Activated naive CD8-positive, alpha-beta T cell treated with anti-CD3 and anti-CD28 coated beads, Interleukin-2, amount 50 U/mL, for 16 hours (primary cell): ENCODE measurements at places on chromosomes 6 and 20.
A peak's percentile ranks its signal among the peaks of the same experiment; 100 is the strongest.

DNA sequence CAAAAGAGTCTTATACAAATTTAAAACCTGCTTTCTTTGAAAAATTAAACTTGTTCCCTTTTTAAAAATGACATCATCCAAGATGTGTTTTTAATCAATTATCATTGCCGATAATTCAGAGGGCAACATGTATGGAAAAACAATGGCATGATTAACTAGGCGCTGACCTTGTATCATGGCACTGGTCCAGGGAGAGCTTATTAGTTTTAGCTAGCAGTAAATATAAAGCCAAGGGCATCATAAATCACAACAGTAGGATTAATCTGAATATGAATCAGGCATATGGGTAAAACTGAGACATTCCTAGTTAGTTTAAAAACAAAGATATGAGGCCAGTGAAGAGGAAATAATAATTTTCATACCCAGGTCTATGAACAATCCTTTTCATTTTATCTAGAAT is 374.0 kb downstream of the HDGFL1 start:
- no peak for DNase-seq

GRCh38 chr6:9761220-9761619 is 653.7 kb downstream of the TFAP2A start:
- no peak for DNase-seq

DNA sequence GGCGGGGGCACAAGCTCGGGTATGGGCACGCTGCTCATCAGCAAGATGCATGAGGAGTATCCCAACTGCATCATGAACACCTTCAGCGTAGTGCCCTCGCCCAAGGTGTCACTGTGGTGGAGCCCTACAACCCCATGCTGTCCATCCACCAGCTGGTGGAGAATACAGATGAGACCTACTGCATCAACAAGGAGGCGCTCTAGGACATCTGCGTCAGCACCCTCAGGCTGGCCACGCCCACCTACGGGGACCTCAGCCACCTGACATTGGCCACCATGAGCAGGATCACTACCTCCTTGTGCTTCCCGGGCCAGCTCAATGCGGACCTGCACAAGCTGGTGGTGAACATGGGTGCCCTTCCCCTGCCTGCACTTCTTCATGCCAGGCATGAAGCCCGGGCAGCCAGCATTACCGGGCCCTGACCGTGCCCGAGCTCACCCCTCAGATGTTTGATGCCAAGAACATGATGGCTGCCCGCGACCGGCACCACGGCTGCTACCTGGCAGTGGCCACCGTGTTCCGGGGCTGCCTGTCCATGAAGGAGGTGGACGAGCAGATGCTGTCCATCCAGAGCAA is 12.8 kb downstream of the GABRR2 start:
- no peak for DNase-seq

DNA sequence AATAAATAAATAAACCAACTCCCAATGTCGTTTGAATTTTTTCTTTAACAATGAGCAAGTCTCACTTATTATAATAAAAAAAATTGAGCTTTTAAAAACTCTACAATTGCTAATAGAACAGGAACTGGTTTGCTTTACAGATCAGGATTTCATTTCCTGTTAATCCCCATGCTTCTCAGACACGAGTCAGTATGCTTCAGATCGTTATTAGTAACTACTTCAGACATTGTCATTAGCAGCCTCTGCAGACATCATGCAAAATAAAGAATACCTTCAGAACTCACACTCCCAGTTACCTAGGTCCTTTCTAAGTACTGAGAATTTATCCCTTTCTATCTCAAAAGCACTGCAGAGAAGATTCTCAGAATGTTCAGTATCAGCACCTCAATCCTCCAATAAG is 10.0 kb upstream of the FAM210B start:
- DNase-seq, result no peak

- no peak for DNase-seq
Measured at GRCh38 chr6:6843057-6843627, 254.6 kb downstream of the LY86 start.

DNA sequence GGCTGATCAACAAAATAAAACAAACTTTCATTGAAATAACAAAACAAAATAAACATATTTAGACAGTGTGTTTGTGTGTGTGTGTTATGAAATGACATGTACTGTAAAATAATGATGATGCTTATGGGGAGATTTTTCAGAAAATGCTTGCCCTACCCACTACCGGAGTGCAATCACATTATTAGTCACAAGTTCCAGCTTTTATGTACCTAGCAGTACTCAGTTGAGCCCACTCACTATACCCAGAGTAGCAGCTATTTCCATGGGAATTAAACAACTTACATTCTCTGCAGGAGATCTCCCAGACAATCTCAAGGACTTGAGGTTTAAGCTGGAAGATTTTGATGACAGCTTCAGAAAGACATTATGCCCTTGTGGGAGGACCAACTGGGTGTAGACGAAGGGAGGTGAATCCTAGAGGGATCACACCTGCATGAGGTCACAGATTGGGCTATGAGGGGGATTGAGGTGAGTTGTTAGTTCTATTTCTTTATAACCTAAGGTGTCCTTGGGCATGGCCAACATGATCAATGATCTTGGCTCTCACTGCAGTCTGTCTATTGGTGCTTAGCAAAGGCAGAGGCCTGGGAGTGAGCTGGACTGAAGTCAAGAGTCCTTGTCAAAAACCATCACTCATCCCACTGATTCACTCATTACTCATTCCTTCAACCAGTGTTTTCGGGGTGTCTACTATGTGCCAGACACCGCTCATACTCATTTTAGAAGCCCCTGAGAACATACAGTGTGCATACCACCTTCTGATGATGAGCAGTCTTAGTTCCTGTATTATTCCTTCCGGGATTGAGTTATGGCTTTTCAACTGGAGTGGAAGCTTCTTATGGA is 6.7 kb upstream of the CLIC5 start:
- no peak for DNase-seq

DNA sequence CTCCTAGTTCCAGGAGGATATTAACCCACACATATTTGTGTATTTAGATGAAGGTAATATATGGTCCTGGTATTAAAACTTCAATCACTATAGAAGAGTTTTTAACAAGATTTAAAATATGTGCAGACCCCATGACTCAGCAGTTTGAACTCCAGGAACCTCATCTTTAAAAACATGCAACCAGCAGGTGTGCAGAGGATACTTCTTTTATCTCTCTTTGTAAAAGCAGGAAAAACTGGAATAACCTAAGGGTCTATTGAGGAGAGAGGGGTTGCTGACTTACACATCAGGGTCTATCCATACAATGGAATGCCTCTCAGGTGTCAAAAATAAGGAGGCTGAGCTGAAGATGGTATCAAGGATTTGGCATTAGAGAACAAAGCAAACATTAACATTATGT is 36.9 kb upstream of the TFAP2C start:
- no peak for DNase-seq

GRCh38 chr6:169266746-169267591 is 13.3 kb upstream of the THBS2 start:
- DNase-seq, result no peak

DNA sequence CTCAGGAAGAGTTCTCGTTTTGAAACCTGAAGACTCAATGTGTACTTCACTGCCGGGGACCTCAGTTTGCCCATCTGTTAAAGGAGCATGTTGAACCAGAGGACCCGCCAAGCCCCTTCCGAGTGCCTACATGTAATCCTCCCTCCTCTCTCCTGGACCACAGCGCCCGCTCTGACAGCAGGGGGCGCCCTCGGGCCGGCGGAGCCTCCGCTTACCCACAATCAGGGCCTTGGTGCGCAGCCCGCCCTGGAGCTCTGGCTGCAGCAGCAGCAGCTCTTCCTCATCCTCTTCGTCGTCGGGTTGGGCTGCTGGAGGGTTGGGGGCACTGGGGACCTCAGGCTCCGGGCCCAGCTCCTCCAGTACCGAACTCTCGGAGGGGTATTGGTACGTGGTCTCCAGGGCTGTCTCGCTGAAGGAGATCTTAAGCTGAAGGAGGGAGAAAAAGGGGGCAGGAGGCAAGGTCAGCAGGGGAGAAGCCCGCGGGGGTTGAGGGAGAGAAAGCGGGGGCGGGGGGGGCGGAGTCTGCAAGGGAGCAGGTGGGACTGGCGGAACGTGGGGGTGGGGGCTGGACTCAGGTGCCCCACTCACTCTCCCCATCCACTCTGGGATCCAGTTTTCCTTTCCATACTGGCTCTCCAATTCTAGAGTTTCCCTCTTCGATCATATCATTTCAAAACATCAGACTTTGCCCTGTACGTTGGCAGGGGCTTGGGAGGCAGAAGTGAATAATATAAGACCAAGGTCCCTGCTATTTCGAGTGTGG is 6.3 kb upstream of the DHX16 start:
- DNase-seq, result peak; percentile 81

- no peak for DNase-seq
Measured at GRCh38 chr6:34593701-34594100, 37.6 kb upstream of the SPDEF start.

DNA sequence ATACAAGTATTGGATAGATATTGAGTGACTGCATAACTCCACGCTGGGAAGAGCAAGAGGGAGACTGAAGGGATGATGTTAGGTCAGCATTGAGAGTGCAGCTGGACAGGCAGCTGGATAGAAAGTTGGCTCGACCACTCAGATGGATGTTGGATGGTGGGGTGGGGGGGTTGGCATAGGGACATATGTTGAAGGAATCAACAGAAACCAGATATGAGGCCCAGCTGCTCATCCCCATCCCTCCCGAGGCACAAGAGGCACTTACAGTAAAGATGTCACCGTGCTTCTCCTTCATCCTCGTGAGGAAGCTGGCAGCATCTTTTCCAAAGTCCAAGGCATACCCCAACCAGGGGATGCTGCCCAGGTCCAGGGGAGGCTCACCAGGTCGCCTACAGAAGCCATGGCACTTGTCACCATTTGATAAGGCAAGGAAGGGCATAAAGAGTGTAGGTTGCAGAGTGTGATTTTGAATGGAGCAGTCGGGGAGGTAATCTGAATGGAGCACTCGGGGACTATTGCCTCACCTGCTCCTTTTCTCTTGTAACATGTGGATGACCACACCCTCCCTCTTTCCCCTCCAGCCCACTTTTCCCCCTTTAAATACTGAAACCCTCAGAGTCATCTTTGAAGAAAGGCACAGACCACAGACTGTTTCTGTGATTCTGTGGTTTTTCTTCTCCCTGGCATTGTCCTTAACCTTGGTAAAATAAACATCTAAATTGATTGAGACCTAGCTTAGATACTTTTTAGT is 18.0 kb downstream of the PTGIS start:
- no peak for DNase-seq

GRCh38 chr6:66638099-66638498 is 931.1 kb upstream of the EYS start:
- no peak for DNase-seq

GRCh38 chr6:75202676-75203131 is 3.1 kb downstream of the COL12A1 start:
- DNase-seq, result no peak

DNA sequence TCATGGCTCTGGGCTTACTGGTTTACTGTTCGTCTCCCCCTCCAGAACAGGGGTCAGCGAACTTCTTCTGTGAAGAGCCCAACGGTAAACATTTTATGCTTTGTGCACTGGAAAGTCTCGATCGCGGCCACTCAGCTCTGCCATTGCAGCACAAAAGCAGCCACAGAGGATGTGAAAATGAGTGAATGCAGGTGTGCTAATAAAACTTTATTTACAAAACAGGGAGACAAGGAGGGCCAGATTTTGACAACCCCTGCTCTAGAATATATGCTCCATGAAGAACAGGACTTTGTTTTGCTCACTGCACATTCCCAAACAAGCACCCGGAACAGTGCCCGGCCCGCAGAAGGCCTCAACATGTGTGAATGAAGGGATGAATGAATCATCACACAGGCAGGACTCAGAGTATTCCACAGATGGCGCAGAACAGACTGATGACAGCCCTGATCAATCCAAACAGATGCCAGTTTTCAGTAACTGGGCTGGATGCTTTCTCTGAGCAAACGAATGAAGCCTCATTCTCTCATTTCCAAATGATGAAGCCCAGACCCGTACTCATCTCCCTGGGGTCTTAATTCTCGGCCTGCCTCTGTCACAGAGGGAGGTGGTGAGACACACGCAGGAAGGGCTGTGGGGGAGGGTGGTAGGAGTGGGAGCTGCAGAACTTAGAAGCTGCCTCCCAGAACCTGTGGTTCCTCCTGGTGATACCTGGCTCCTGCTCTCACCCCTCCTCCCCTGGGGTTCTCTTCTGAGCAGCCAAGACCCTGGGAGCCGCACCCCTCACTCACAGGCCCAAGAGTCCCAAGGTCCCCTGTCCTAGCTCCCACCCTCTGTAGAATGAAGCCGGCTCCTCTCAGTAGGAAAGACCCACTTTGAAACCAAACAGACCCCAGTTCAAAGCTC is 196.4 kb downstream of the PREX1 start:
- no peak for DNase-seq

DNA sequence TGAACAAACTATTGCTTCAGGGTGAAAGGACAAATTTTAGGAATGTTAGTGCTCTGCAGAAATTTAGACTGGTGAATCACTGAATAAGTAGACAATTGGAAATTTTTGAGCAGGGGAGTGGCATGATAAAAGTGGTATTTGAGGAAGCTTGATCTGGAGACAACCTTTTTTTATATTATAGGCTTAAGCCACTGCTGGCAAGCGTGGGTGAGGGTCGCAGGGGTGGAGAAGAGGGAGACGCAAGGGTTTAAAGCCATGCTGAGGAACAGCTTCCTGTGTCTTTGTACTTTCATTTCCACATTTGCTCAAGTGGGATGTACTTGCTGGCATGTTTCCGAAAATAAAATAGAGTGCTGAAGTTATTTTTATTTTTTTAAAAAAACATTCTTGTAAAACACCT is 23.7 kb downstream of the NCOA7 start:
- no peak for DNase-seq

GRCh38 chr6:13004601-13005000 is 288.0 kb downstream of the PHACTR1 start:
- no peak for DNase-seq

- no peak for DNase-seq
Measured at GRCh38 chr6:138030872-138031271, 76.3 kb downstream of the PERP start.

DNA sequence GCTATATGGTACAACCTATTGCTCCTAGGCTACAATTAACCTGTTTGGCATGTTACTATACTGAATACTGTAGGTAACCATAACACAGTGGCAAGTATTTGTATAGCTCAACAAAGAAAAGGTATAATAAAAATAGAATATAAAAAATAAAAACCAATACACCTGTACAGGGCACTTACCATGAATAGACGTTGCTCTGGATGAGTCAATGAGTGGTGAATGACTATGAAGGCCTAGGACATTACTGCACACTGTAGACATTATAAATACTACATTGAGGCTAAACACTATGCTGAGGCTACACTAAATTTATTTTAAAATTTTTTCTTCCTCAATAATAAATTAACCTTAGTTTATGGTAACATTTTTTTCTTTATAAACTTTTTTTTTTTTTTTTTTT is 18.6 kb downstream of the ELOVL5 start:
- no peak for DNase-seq

DNA sequence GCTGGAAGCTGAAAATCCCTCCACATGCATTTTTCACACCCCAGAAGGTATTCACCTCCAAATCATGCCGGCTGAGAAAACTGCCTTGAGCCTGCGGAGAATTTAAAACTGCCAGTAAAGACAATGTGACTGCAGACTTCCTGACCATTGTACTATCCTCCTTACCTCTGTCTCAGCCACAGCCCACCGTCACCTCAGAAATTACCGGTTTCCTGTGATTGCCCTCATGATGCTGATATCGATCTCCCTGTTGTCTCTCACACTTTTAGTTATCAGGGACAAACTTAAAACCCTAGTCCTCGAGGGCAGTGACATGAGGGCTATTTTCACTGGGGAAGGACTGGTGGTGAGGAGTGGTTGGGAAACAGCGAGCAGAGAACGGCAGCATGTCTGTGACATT is 30.2 kb upstream of the FOXQ1 start:
- no peak for DNase-seq
